T-helper 17 cell (primary cell): ENCODE measurements at places on chromosomes 12 and 14.

- DNase-seq, result no peak
Observed at GRCh38 chr12:48422060-48422459, 50.3 kb upstream of the ANP32D start.

DNA sequence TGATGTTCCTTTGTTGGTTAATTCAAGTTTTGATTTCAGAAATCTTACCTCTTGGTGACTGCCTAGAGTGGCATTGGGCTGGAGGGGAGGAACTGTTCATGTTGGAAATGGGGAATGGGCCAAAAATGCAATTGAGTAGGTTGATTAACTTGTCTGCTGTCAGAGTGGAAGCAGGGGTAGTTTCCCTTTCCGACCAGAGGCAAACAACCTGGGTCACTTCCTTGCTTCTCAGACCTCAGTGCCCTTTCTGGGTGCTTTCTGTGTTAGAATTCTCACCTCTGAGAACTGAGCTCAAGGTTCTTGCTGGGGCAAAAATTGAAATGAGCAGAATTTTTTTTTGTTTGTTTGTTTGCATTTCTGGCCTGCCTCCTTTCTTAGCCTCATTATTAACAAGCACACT lies 2.3 kb upstream of the M6PR start:
- DNase-seq, result no peak

- no peak for DNase-seq
Observed at GRCh38 chr14:52070051-52070431, 1.2 kb upstream of the NID2 start.

GRCh38 chr12:120835657-120836056 lies 68.5 kb downstream of the SPPL3 start:
- DNase-seq, result no peak

GRCh38 chr12:53344824-53345485 lies 8.8 kb upstream of the SP7 start:
- peak; percentile 37 for DNase-seq

DNA sequence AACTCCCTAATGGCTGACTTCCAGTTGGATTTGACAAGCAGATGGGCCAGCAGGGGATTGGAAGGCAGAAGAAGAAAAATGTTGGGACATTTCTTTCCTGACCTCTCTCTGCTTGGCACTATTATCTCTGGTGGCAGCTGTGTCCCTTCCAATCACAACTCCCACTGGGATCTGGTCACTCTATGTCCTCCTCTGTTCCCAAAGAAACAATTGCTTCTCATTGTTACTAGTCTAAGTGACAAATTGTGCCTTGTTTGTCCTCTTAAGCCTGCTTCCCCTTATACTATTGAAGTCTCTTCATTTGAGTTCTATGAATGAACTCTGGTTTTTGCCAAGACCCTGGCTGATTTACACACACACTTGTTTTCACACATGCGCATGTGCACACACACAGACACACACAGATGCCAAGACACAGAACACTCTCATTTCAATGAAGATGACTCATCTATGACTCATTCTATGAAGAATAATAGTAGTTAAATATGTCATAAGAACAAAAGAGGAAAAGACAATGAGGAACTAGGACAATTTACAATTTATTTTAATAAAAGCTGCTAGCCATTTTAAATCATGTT lies 83.0 kb upstream of the FAR2 start:
- no peak for DNase-seq

DNA sequence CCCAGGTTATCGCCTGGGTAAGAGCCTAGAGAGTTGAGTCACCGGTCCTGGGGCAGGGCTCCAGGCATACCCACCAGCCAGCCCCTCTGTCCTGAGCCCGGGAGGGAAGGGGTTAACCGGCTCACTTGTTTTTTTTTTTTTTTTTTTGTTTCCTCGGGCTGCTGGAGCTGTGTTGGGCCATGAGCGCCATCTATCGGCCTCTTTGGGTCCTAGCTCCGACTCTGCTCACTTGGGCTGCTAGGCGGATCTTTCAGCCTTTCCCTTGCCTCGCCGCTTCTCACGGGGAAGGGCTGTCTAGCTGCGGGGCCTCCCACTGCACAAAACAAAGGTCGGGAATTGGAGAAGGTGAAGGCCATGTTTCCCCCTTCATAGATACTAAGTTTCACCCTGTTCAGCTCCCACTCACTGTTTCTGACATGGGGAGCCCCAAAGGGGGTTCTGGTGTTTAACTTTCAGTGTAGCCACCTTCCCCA lies 2.8 kb upstream of the SMUG1 start:
- DNase-seq, result peak; percentile 64

DNA sequence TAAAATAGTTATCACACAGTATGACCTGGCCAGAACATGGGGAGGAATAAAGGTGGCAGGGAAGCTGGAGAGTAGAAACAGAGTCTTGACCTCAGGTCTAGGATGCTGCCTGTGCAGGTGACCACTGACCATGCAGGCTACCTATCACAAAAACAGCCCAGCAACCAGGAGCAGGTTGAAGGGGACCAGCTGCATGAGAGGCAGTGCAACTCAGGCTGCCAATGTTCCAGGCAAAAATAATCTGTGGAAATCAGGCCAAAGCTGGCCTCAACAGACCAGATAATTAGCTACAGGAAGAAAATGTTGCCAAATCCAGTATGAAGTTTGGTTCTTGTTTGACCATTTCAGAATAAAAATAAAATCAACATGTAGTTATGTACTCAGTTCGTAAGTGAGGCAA lies 72.6 kb downstream of the PDE6H start:
- DNase-seq, result no peak

- DNase-seq, result no peak
Observed at GRCh38 chr14:70448633-70449340, 3.2 kb upstream of the ADAM21 start.

DNA sequence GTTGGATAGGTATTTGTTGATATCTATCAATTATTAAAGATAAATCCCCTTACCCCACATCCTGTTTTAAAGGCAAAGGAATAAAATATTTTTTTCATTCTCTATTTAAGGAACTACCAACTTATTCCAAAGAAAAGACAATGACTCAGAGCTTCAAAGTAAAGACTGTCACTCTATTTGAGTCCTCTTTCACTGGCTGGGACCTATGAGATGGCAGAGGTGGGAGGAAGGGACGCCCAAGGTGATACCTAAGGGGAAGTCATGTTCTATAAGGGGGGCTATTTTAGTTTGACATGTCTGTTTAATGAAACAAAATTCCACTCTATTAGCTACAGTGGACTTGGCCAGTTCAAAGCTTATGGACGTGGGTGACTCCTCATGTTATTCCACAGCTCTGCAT lies 209.6 kb downstream of the CALM1 start:
- DNase-seq, result no peak
